ENCODE measurements at places on chromosomes 16 and 17.
A peak's percentile ranks its signal among the peaks of the same experiment; 100 is the strongest.

DNA sequence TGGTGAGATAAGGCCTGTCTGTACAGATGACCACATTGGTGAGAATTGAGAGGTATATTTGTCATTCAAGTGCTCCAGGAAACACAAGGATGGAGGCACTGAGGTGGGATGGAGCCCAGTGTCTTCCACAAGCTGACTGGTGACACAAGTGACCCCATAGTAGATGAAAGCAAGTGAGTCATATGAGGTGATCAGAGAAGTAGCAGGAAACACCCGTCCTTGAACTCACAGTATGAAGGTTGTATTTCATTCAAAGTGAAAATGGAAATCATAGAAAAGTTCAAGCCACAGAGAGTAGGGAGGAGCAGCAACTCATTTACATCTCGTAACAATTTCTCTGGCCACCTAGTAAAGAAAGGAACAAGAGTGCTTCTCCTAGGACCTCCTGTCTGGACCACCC lies 609.8 kb downstream of the HS3ST4 start:
- DNase-seq = no peak

GRCh38 chr16:80300876-80301275 lies 239.9 kb upstream of the DYNLRB2 start:
- no peak for DNase-seq

- DNase-seq = peak; percentile 42
These were observed at the start of gene EVI2B for GRCh38 chr17:31313982-31314781. Gene EVI2B, minus strand, starts transcription at chr17:31314054. Its CDS starts 8,445 bp downstream, at chr17:31305609.

DNA sequence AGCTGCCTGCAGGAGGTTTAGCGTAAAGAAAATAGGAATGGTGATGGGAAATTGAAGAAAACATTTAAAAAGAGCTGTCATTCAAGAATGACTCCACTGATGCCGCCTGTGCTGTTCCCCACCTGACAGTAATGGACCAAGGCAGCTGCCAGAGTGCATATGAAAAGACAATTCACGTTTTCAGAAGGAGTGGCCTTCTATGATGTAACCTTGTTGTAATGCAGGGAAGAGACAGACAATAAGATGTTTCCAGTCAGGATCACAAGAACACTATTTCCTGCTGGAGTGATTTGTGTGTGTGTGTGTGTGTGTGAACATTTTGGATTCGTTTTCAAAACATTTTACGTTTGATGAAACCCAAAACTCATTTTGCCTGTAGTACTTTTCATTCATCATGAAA lies 203.7 kb downstream of the LGALS9B start:
- peak; percentile 60 for DNase-seq
